CD4-positive, alpha-beta memory T cell (primary cell): ENCODE measurements at places on chromosomes 4 and X. TPM values are rescaled to one million over a fixed set of nuclear protein-coding genes. Genes with fewer than 3 reads are reported as not detected.

DNA sequence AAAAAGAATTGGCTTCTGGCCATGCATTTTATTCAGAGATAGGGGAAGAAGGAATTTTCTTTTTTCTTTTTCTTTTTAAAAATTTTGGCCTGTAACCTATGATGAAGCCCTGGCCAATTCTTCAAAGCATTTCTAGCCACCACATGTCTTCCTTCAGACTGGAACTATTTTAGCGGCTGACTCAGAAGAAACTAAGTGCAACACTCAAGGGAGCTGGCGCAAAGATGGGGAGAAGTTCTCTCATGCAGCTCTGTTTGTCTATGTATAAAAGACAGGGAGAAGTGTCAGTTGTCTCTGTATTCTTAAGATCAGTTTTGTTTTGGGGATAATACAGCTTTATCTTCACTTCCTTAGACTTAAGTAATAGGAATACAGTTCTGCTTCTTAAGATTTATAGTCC is 46.1 kb downstream of the MBNL3 start:
- H3K27ac ChIP-seq: no peak overlapping the region
- DNase-seq: no peak
- no peak overlapping the region for H3K4me3 ChIP-seq
- H3K4me1 ChIP-seq: no peaks in the 10 kb centered on the region
- no peaks in the 10 kb centered on the region for H3K36me3 ChIP-seq

- H3K4me1 ChIP-seq: peaks cover 11% of the 10 kb centered on the region
- H3K27me3 ChIP-seq: no peaks in the 10 kb centered on the region
- no peaks in the 10 kb centered on the region for H3K36me3 ChIP-seq
- no peak overlapping the region for H3K4me3 ChIP-seq
- DNase-seq: no peak
- H3K27ac ChIP-seq: no peak overlapping the region
These were observed 184.0 kb downstream of the TSPAN5 start for GRCh38 chr4:98474408-98474844.

DNA sequence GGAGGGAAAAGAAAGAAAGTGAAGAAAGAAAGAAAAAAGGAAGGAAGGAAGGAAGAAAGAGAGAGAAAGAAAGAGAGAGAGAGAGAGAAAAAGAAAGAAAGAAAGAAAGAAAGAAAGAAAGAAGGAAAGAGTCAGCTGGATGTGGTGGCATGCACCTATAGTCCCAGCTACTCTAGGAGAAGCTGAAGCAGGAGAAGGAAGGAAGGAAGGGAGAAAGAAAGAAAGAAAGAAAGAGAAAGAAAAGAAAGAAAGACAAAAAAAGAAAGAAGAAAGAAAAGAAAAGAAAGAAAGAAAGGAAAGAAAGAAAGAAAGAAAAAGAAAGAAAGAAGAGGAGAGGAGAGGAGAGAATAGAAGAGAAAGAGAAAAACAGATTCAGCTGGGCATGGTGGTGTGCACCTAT is 44.3 kb upstream of the ERVMER34-1 start:
- no peak for DNase-seq
- no peaks in the 10 kb centered on the region for H3K4me1 ChIP-seq
- no peaks in the 10 kb centered on the region for H3K27me3 ChIP-seq
- no peak overlapping the region for H3K27ac ChIP-seq
- no peak overlapping the region for H3K4me3 ChIP-seq

DNA sequence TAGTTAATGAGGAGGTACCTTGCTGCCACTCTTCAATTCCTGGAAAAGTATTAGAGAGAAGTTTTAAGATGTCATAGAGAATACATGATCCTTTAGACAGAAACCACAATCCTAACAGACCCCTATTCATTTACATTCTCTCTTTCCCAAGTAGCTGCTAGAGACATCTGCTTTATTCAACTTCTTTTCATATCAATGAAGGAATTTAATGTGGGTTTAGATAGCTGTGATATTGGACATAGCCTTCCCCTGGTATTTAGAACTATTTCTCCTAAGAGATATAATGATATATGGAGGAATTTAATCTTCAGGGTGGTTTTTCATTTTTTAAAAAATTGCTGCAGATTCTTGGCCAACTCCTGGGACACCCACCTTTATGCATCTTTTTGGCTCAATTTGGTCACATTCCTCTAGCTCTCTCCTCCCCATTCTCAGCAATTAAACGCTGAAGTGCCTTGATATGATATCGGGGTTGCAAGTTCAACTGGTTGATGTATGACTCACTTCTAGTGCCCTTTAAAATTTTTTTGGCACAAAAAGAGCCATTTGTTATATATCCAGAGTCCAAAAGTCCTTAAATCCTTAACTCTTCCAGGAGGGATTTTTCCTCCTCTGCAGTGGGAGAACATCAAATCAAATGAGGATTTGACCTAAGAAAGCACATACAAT is 57.6 kb downstream of the DOCK11 start:
- H3K36me3 ChIP-seq: peaks cover 23% of the 10 kb centered on the region
- H3K27ac ChIP-seq: no peak overlapping the region
- no peak for DNase-seq

- H3K27ac ChIP-seq: no peak overlapping the region
- DNase-seq: no peak
- no peaks in the 10 kb centered on the region for H3K27me3 ChIP-seq
- no peaks in the 10 kb centered on the region for H3K4me1 ChIP-seq
These were observed 51.0 kb downstream of the SPIN2B start for GRCh38 chrX:57070185-57070984.

The HTN1 gene
- not detected for total RNA-seq
